ENCODE measurements at places on chromosomes 6 and 20.

DNA sequence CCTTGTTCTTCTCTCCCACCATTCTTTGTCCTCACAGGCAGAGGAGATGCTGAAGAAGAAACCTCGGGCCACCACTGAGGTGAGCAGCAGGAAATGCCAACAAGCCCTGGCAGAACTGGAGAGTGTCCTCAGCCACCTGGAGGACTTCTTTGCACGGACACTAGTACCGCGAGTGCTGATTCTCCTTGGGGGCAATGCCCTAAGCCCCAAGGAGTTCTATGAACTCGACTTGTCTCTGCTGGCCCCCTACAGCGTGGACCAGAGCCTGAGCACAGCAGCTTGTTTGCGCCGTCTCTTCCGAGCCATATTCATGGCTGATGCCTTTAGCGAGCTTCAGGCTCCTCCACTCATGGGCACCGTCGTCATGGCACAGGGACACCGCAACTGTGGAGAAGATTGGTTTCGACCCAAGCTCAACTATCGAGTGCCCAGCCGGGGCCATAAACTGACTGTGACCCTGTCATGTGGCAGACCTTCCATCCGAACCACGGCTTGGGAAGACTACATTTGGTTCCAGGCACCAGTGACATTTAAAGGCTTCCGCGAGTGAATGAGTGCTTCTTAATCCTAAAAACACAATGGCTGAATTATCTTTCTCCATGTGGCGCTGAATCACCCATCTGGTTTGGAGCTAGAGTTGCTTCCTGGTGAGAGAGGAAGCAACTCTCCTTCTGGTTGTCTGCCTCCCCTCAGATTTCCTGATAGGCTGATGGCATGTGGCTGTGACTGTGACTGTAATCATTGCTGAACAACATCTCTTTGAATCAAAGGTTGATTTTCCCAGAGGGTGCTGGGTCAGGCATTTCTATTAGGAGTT, 4.6 kb downstream of the MAD2L1BP start:
- no peak for DNase-seq

GRCh38 chr6:25698631-25699030, 46.6 kb downstream of the SCGN start:
- DNase-seq, result no peak

DNA sequence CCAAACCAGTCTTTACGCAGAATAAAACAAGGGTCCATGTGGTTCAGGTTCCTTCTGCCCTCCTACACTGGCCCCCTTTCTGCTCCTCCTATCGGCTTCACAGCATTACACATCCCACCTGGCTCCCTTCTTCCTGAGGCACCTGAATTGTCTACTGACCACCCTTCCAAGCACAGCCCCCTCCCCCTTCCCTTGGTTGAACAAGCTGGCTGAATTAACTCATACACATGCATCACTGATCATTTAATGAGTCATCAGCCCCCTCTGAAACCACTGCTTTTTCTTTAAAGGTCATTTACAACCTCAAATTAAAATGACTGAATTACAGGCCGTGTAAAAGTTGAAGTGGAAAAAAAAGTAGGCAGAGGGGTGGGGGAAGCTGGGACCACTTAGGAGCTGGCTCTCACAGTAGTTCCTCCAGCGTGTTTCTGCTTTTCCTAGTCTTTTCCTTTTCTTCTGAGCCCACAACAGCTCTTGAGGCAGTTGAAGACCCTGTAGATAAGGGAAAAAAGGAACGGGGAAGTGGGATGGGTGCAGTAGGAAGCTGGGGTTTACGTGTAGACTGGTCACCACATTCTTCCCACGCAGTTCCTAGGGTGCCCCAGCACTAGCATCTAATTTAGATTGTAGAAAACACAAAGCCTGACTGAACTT, 67.6 kb downstream of the FYN start:
- no peak for DNase-seq

- no peak for DNase-seq
These were observed 33.8 kb downstream of the BRPF3 start for GRCh38 chr6:36230371-36230770.

DNA sequence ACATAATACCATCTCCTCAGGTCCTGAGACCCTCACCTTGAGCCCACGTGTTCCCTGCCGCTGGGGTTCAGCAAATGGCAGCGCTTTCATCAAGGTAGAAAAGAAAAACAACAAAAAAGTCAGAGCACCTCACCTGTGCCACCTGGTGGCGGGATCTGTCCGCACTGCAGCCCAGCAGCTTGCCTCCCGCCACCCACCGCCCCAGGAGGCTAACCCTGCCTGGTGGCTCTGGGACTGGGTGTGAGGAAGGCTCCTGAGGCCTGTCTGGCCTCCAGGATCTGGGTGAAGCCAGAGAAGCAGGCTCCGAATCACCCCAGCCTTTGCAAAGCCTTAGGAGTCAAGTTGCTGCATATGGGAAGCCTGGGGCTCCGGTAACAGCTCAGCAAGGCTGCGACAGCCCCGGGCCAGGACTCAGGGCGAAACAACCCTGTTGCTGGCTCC, 270.8 kb downstream of the BMP7 start:
- no peak for DNase-seq

GRCh38 chr6:157535340-157536222, 154.6 kb downstream of the ZDHHC14 start:
- no peak for DNase-seq

DNA sequence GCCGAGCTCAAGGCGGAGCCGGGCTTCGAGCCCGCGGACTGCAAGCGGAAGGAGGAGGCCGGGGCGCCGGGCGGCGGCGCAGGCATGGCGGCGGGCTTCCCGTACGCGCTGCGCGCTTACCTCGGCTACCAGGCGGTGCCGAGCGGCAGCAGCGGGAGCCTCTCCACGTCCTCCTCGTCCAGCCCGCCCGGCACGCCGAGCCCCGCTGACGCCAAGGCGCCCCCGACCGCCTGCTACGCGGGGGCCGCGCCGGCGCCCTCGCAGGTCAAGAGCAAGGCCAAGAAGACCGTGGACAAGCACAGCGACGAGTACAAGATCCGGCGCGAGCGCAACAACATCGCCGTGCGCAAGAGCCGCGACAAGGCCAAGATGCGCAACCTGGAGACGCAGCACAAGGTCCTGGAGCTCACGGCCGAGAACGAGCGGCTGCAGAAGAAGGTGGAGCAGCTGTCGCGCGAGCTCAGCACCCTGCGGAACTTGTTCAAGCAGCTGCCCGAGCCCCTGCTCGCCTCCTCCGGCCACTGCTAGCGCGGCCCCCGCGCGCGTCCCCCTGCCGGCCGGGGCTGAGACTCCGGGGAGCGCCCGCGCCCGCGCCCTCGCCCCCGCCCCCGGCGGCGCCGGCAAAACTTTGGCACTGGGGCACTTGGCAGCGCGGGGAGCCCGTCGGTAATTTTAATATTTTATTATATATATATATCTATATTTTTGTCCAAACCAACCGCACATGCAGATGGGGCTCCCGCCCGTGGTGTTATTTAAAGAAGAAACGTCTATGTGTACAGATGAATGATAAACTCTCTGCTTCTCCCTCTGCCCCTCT, 1.1 kb downstream of the CEBPB start:
- DNase-seq, result no peak

GRCh38 chr20:433300-433975, 25.3 kb downstream of the RBCK1 start:
- no peak for DNase-seq

DNA sequence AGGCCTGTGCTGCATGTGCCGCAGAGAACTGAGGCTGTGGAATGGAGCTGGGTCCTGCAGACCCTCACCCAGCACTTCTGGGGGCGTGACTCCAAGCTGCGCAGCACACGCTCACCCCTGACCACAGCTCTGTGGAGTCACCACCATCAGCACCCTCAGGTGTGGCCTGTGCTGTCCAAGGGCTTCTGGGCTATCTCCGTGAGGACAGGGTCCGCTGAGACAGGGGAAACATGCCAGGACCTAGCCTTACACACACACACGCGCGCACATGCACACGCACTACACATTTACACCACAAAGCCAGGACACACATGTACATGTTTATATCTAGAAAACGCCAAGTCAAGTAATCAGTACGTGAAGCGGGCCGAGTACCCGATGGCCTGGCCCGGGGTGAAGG, 26.8 kb upstream of the TCFL5 start:
- no peak for DNase-seq

DNA sequence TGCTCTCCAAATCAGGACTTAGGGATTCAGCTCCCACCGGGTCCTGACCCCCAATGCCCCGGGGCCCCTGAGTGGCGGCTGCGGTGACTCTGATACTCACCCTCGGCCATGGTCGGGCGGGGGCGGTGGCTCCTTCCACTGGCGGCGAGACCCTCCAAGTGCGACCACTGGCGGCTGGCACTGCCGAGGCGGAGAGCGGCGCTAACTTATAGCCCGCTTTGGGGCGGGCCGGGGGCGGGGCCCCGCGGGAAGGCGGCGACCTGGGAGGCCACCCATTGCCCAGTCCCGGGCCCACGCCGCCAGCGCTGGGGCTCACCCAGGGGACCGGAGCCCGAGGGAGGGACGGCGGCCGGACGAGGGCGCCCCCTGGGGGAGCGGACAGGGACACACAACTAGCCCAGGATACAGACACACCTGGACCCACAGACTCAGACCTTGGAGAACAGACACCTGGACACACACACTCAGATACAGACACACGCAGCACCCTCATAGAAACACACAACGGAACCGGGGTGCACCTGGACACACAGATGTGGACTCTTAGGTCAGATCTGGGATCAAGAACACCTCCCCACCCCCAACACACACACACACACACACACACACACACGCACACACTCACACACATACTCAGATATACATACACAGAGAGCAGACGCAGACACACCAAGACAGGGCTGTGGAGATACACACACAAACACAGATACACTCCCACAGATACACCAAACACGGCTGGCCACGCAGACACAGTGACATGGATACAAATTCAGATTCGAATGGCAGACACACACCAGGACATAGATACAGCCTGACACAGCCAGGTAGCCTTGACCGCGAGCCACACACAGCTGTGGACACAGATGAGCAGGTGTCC, at the start of gene TGM2:
TGM2 (minus strand) TSS at position 182 of the 877 bp plus-strand sequence; CDS start at position 110, 72 bp downstream.
- no peak for DNase-seq

GRCh38 chr6:42402184-42402583, 49.5 kb downstream of the TRERF1 start:
- no peak for DNase-seq

DNA sequence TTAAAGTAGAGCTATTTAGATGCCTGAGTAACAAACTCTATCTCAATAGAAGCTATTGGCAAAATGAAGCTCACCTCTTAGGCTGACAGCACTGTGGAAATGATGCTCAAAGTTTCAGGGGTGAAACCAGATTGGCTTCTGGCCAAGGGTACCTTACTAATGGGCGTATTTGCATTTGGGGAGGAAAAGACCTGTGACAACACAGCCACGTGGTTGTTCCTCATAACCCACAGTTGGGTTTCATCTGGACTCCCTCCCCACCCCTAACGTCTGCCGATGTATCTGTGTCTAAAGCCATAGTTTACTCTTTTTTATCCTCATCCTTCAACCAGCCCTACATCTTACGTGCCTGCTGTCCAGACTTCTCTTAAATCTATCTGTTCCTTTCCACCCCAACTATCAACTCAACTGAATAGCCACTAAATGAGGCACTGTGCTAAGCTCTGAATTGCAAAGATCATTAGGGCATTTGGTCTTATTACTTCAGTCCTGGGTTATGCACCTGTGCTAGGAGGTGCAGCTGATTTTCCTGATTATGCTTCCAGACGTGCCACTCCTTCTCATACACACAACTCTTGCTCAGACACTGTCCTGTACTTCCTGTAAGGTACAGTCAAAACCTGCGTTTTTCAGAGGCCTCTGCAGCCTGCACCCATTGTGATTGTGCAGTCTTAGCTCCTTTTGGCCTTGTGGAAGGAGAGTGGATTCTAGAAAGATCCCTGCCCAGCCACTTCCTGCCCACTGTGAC, 80.6 kb upstream of the ARMC2 start:
- DNase-seq, result no peak
